ENCODE measurements at places on chromosomes 7 and 10. TPM values are rescaled to one million over a fixed set of nuclear protein-coding genes. Genes with fewer than 3 reads are reported as not detected.

DNA sequence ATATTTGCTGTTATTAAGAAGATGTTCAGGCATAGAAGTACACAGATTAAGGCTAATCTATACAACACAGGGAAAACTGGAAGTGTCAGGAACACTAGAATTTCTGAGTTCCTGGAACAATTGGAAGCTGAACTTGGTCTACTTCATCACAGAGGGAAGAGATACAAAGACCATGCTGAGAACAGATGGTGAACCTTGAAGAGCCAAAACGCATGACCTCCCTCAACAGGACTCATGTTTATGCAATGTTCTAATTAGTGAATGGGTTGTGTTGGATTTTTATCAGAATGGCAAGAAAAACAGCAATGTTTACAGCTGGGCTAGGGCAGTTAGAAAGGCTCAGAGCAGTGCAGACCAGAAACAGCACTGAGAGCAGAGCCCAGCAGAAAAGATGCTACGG lies 94.9 kb downstream of the SFMBT2 start:
- no peak for DNase-seq

BTBD16 gene
- 0.51 TPM for total RNA-seq

DNA sequence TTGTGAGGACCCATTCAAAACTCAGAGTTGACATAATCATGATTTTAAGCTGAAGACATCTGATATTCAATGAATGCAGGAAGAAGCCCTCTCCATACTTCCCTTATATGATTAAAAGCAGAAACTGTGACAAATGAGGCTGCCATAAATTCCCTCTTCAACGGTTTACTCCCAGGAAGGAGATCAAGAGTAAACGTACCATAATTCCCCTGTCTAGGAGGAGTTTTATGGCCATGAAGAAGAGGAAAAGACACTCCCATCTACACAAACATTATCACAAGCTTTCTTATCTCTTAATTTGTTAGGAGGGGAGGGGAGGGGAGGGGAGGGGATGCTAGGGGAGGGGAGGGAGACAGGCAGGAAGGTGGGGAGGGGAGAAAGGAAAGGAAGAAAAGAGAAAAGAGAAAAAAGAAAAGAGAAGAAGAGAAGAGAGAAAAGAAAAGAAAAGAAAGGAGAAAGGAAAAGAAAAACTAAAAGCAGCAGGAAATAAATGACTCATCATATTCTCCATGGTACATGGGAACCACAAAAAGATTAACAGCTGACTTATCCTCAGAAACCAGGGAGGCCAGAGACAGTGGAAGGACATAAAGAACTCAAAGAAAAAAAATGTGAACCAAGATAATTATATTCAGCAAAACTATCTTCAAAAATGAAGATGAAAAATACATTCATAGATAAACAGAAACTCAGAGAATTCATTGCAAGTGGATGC lies 121.6 kb downstream of the ALOX5 start:
- no peak for DNase-seq

COL28A1 gene
- total RNA-seq, result 0.40 TPM

DNA sequence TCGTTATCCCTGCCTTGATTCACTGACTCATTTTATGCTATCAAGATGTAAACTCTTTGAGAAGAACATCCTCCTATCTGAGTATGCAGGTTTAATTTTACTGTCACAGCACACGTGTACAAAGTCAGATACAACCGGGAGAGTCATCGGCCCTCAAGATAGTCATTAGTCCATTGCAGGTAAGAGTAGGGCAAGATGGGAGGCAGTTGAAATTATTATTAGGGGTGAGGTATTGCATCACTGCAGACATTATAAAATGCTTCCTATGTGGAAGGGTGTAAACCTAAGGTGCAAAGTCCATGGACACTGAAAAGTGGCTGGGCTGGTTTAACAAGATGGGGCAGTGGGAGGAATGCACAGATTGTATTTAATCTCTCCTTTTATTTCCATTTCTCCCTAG lies 113.7 kb downstream of the ARL4A start:
- DNase-seq, result no peak

DNA sequence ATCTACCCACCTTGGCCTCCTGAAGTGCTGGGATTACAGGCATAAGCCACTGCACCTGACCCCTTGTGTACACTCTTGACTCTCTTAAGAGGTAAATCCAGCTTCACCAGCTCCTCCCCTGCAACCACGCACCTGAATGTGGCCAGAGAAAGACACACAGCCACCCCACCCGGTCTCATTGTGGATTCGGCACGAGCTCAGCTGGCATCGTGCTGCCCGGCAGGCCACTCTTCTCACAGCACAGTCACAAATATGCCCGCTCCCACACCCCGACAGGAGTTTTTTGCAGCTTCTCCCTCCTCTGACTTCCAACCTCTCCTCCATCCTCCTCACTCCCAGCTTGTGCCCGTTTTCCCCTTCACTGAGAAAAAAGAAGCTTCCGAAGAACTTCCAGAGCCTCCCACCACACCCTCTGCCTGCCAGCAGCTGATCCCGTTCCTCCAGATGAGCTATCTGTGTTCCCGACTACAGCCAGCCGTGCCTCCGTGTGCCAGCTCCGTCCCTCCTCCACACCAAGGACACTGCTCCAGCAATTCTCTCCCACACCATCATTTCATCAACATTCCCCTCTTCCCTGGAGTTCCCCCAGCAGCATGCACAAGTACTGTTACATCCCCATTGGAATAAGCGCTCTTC lies 8.0 kb upstream of the SMARCD3 start:
- no peak for DNase-seq
